Fibroblast of villous mesenchyme (primary cell): ENCODE measurements at places on chromosomes 7 and 10. TPM values are rescaled to one million over a fixed set of nuclear protein-coding genes. Genes with fewer than 3 reads are reported as not detected.
A peak's percentile ranks its signal among the peaks of the same experiment; 100 is the strongest.

Gene GATA3
- total RNA-seq: not detected in 2 replicates

- DNase-seq: no peak
These were observed 111.8 kb upstream of the ZNF438 start for GRCh38 chr10:31143331-31143935.

DNA sequence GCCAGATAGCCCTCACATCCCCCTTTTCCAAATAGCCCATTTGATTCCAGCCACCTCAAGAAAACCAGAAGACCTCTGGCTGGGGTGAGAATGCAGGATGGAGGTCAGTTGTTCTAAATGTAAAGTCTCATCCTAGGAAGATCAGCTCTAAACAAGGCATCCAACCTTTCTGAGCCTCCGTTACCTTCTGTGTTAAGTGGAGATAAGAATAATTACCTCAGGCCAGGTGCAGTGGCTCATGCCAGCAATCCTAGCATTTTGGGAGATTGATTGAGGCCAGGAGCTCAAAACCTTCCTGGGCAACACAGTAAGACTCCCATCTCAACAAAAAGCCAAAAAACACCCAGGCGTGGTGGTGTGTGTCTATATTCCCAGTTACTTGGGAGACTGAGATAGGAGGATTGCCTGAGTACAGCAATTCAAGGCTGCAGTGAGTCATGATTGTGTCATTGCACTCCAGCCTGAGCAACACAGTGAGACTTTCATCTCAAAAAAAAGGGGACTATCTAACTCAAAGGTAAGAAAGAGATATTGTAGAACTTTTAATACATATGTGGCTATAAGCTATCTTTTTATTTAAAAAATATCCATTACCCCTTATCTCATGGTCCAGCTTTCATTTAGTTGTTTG lies 43.5 kb downstream of the PRTFDC1 start:
- DNase-seq: peak; percentile 66

GRCh38 chr10:77493851-77494261 lies 143.8 kb downstream of the KCNMA1 start:
- no peak for DNase-seq

GRCh38 chr7:94882891-94883290 lies 24.5 kb upstream of the PPP1R9A start:
- no peak for DNase-seq

GRCh38 chr7:41403291-41403690 lies 299.6 kb downstream of the INHBA start:
- DNase-seq: no peak

Gene CPA4
- total RNA-seq: 22.5 and 90.2 TPM in 2 replicates
